HT1080 (cell line): ENCODE measurements at places on chromosomes 5 and 9.

DNA sequence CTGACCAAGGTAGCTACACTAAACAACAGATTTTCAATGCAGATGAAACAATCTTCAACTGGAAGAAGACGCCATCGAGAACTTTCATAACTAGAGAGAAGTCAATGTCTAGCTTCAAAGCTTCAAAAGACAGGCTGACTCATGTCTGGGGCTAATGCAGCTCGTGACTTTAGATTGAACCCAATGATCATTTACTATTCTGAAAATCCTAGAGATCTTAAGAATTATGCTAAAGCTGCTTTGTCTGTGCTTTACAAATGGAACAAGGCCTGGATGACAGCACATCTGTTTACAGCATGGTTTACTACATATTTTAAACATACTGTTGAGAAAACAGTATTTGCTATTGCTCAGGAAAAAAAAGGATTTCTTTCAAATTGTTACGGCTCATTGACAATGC lies 54.9 kb downstream of the RICTOR start:
- no peak for DNase-seq

- DNase-seq = no peak
These were observed 287.2 kb downstream of the TMEM232 start for GRCh38 chr5:110439296-110439695.

DNA sequence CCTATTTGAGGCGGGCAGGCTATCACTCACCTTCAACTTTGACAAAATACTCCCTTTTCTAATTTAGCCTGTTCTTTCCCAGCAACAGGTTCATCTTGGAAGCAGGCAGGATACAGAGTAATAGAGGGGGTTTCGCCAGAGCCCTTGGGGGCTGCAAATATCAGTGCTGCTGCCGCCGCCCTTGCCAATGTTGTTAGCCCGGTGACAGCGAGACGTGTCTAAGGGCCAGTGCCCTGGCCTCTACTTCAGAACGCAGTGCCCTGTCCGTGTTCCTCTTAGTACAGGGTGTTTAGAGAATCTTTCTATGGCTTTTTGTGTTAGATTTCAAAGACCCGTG lies 703 bp downstream of the FAM120AOS start:
- DNase-seq = peak; percentile 5

DNA sequence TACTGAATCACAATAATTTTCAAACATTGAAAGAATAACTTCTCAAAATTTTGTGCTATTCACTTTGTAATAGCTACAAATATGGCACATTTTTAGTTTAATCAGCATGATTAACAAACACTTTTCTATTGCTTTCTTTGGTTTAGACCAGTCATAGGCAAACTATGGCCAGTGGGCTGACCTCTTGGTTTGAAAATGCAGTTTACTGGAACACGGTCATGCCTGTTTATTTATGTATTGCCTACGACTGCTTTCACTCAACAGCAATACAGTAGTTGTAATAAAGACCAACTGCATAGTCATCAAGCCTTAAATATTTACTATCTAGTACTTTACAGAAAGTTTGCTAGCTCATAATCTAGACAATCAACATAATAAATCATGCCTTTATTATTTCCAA lies 810.8 kb downstream of the TLE1 start:
- DNase-seq = no peak

GRCh38 chr5:12360218-12360617 lies 456.0 kb upstream of the CTNND2 start:
- DNase-seq = no peak

GRCh38 chr9:111953444-111953843 lies 56.8 kb downstream of the UGCG start:
- DNase-seq = no peak
